ENCODE measurements at places on chromosomes 5 and 9.

DNA sequence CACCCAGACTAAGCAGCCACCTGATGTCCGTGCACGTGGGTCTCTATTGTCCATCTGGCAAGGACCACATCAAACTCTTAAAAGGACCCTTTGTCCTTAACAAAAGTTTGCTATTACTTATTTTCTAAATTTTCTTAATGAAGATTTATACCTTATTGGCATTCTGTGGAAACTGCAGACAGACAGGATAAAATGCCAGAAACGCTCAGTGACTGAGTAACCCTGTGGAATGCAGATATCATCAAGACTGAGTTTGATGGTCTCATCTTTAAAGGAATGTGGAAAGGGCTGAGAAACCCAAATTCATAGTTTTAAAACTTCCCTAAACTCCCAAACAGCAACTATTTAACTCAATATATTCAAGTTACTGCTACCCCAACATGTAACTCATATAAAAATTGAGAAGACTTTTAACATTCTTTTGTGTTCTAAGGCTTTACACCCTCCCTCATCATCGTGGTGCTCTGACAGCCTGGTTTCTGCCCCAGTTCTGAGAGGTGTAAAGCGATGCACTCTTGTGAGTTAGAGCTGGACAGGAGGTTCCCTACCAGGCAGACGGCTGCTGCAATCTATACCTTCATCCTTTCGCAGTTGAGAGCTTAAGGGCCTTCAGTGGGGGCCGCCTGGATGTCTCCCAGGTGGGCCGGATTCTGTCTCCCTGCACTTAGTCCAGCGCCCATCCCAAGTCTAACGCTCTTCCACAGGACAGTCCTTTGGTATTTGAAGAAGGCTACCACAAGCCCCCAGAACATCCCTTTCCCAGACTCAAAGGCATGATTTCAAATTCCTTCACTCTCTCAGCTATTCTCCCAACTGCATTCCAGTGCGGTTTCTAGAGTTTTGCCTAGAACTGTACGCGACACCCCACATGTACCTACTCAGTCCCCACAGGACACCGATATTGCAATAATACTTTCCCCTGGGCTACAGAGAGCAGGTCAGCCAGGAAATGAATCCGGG is 68.9 kb downstream of the DAP start:
- DNase-seq, result no peak

- no peak for DNase-seq
Measured at GRCh38 chr9:20563917-20564316, 58.4 kb downstream of the MLLT3 start.

- peak; percentile 40 for DNase-seq
Measured at GRCh38 chr9:123562844-123563346, 206.9 kb downstream of the CRB2 start.

- no peak for DNase-seq
Measured at GRCh38 chr5:145104106-145104505, 731.0 kb downstream of the PRELID2 start.

GRCh38 chr5:109997161-109997560 is 307.4 kb downstream of the MAN2A1 start:
- no peak for DNase-seq
